Activated CD4-positive, alpha-beta T cell treated with anti-CD3 and anti-CD28 coated beads, Interleukin-2, Interleukin-4, amounts not matched to agents 100 ng/mL and 50 ng/mL, durations not matched to agents 16 hours and 8 hours (primary cell): ENCODE measurements at places on chromosomes 12 and 14.
A peak's percentile ranks its signal among the peaks of the same experiment; 100 is the strongest.

GRCh38 chr12:114476159-114476558 lies 70.2 kb upstream of the TBX5 start:
- DNase-seq, result no peak

DNA sequence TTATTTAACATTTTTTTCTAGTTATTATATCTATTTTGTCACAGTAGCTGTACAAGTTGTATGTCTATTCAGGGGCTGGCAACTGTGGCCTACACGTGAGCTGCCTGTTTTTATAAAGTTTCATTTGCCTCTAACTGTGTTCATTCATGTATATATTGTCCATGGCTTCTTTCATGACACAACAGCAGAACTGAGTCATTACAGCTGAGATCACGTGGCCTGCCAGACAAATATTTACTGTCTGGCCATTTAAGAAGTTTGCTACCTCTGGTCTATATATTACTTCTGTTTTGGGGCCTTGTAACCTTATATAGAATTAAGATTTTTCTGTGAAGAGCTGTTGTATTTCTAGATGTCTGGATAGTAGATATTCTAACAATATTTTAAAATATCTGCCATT lies 37.9 kb downstream of the KIAA0586 start:
- DNase-seq, result no peak

- DNase-seq, result no peak
Observed at GRCh38 chr14:97644365-97644764, 847.2 kb downstream of the VRK1 start.

GRCh38 chr12:106303202-106303820 lies 778 bp downstream of the TCP11L2 start:
- peak; percentile 54 for DNase-seq

GRCh38 chr12:84542289-84542688 lies 370.3 kb downstream of the SLC6A15 start:
- DNase-seq, result no peak

DNA sequence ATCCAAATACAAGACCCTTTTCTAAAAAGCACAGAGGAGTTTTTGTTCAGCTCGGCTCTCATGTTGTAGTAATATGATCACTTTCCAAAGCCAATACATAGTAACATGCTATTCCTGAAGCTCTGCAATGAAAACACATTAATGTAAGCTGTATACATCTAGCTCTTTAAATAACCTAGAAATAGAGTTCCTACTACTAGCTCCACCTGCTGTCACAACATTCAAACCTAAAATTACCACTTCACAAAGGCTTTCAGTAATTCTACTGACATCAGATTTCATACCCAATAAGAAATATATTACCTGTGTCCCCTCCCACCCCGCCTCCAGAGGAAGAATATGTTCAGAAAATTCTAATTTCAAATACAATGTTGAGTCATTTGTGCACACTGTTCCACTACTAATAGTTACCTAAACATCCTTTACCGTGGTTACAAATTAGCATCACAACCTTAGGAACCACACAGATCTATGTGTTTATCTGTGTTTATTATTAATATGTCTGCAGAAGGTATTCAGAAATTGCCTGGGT lies 17.8 kb downstream of the EFCAB11 start:
- DNase-seq, result no peak

DNA sequence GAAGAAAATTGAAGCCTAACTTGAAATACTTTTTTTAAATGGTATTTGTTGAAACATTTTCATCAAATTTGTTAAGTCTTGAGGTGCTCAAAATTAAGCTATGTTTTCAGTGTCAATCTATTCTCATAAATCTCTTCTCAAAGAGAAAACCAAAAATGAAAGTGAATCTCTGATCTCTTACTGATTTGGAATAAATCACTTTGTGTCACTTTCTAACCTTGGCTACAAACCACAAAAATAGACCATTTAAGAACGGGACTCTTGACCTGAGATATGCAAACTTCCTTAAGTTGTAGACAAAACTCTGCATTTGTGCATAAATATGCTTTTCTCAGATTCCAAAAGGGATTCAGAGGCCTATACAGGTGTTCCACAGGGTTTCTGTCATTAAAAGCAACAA lies 192.9 kb downstream of the SEC23A start:
- DNase-seq, result no peak

GRCh38 chr12:9851927-9852326 lies 17.2 kb downstream of the CLEC2B start:
- DNase-seq, result no peak

DNA sequence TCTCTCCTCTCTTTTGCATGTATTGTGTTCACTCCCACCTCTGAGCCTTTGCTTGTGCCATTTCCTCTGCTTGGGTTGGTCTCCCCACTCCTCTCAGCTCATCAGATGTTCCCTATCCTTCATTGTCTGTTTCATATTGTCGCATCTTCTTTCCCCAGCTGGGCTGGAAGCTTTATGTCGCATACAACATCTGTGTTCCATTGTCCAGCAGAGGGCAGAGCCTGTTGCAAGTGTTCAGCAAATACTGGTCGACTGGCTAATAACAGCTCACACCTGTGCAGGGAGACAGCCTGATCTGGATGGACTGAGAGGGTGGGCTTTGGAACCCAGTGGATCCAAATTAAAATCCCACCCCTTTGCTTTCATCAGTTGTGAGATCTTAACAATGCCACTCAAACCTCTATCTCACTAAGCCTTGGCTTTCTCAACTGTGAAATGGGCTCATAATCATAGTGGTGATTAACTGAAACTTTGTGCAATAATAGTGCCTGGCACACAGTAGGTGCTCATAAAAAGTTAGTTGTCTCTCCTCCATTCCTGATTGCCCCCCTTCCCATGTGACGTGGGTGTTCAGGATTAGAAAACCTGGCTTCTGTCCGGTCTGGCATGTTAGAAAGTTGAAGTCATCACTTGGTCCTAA lies 75.8 kb downstream of the RIN3 start:
- DNase-seq, result no peak

- DNase-seq, result no peak
Observed at GRCh38 chr14:32044454-32044853, 32.6 kb upstream of the ARHGAP5 start.

DNA sequence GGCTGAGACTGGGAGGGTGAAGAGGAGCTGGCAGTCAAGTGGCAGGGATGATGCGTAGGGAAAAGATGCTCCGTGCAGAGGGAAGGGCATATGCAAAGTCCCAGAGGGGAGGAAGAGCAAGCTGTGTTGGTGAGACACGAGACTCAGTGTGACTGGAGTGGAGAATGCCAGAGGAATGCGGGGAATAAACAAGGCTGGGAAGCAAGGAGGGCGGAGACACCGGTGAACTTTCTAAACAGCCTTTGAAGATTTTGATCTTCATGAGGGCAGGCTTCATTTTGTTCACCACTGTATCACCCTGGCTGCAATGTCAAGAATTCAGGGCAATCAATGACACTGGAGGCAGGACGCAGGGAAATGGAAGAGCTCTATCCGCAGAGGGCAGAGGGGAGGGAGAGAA lies 535.8 kb downstream of the FUT8 start:
- no peak for DNase-seq

- peak; percentile 83 for DNase-seq
Observed at GRCh38 chr12:6451348-6452244, at the start of gene TAPBPL. TAPBPL (plus strand) TSS chr12:6452042; CDS start chr12:6452249, 207 bp downstream.

GRCh38 chr12:123114304-123115083 lies 36.4 kb downstream of the PITPNM2 start:
- no peak for DNase-seq

DNA sequence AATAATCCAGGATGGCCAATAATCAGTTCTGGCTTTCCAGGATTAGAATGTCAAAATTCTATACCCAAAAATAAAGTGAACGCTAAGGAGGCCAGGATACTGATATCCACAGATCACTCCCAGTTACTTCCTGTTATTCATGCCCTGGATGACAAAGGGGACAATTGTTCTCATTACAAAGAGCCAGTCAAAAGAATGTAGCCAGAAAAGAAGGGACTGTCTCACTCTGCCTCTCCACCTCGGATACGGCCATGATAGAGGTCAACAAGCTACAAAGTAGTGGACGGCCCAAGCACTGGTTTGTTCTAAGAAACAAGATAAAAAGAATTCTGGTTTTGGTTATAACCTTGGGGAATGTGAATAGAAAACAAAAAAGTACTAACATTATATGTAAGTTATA lies 116.1 kb upstream of the ATF7IP start:
- no peak for DNase-seq

DNA sequence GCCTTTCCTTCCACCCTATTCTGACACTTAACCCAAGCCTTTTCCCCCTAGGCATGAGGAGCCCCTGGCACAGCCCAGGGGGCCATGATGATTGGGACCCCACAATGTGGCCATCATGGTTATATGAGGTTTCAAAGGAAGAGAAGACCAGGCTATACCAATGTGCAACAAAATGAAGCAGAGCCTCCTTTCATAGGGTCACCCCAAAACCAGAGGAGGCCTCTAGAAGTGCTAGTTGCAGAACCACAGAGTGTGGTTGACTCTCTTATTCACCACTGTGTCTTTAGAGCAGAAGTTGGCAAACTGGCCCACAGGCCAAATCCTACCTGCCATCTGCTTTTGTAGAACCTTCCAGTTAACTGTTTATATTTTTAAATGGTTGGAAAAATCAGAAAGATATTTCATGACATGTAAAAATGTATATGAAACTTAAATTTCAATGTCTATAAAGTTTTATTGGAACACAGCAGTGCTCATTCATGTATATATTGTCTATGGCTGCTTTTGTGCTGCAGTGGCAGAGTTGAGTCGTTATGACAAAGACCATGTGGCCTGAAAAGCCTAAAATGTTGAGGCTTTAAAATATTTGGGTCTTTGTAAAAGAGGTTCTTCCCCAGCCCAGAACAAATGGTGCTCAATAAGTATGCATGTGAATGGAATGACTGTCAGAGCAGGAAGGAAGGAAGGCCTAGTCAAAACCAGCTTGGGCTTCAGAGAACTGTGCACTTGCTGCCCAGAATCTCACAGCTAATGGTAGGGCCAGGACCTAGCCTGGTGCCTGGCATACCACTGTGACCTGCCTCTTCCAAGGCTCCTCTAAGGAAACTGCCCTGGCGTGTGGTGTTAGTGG lies 49.2 kb downstream of the SUSD6 start:
- DNase-seq, result peak; percentile 79

DNA sequence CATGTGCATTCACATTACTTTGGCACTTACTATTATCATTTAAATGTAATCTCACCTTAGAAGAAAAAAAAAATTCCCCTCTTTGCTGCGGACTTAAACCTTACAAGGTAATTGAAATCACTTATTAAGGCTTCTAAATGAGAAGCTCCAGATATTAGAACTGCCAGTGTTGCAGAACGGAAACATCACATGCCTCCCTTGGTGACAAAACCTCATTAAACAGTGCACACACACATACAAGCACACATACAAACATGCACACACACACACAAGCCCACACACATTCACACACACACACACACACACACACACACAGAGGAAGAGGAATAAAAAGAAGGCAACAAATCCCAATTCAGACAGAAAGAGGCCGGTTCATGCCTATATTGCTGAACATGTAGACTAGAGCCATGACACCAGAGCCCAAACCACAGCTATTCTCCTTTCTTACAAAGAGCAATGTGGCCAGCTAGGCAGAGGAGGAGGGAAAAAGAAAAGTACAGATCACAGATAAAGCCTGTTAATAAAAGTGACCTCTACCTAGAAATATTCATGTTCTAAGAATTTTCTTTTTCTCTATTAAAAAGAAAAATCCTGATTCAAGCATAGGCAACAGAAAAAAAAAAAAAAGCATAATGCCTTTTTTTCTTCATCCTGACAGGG lies 405.2 kb upstream of the FLRT2 start:
- no peak for DNase-seq

GRCh38 chr12:5085896-5086295 lies 42.2 kb downstream of the KCNA5 start:
- no peak for DNase-seq

GRCh38 chr12:123973552-123974341 lies 732 bp downstream of the ZNF664 start:
- DNase-seq, result no peak

- DNase-seq, result no peak
Observed at GRCh38 chr12:132866251-132866828, 21.1 kb downstream of the CHFR start.

- DNase-seq, result no peak
Observed at GRCh38 chr12:29149691-29150281, 708 bp downstream of the FAR2 start.

DNA sequence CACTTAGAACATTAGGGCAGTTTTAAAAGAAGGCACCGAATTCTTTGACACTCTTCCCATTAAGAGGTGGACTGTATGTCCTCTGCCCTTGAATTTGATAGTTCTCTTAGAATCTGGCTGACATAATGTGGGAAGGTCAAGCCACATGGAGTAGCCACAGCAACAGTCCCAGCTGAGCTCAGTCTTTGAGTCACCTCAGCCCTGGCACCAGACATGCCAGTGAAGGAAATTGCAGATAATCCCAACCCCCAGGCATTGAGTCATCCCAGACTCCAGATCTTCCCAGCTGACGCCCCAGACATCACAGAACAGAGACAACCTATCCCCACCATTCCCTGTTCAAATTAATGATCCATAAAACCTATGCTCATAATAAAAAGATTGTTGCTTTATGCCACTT lies 83.4 kb downstream of the GTF2A1 start:
- DNase-seq, result no peak

- DNase-seq, result no peak
Observed at GRCh38 chr12:59079472-59079871, 159.2 kb upstream of the LRIG3 start.

DNA sequence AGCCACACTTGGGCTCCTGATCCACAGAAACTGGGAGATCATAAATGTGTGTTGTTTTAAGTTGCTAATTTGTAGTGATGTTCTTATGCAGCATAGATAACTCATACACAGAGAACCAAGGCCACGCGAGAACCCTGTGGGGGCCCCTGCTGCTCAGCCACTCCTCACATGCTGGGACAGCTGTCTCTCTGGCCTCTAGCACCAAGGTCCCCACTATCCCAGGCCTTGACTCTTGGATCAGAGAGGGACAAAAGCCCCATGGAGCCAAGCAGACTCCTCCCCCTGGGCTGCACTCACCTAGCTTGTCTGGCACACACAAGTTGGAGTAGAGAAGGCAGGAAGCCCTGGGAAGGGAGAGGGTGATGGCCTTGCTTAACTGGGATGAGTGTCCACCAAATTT lies 11.3 kb downstream of the PLD4 start:
- DNase-seq, result no peak

DNA sequence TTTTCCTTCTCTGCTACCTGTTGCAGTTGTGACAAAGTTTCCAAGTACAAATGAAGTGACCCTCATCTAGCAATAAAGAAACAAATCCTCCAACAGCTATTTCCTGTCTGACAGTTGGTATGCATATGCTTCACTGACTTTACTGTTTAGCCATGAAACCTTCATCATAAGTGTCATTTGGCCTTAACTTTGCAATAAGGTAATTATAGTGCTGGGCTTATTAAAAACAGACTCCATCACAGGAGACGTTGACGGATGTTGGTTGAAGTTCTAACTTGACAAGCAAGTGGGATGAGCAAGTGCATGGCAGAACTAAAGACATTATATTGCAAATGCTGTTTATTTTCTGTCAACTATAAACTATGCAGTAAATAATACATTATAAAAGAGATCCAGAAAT lies 425.2 kb downstream of the RPS29 start:
- DNase-seq, result no peak

GRCh38 chr14:30235485-30235884 lies 307.8 kb upstream of the PRKD1 start:
- DNase-seq, result no peak

GRCh38 chr12:85639834-85640233 lies 196.4 kb downstream of the RASSF9 start:
- no peak for DNase-seq

GRCh38 chr12:1310653-1311052 lies 283.7 kb downstream of the FBXL14 start:
- no peak for DNase-seq
